ENCODE measurements at places on chromosomes 7 and 10.

- DNase-seq: no peak
These were observed 232.6 kb upstream of the FERD3L start for GRCh38 chr7:19377611-19378344.

- peak; percentile 63 for DNase-seq
These were observed 1.0 kb upstream of the LRRN3 start for GRCh38 chr7:111089822-111090426.

- no peak for DNase-seq
These were observed 1.0 kb downstream of the ACSL5 start for GRCh38 chr10:112374724-112375541.

- DNase-seq: no peak
These were observed 11.4 kb downstream of the CDHR3 start for GRCh38 chr7:105974471-105974870.

- no peak for DNase-seq
These were observed 481.6 kb downstream of the TNS3 start for GRCh38 chr7:47100148-47100816.

- no peak for DNase-seq
These were observed 22.6 kb upstream of the TRIM8 start for GRCh38 chr10:102621443-102622325.

DNA sequence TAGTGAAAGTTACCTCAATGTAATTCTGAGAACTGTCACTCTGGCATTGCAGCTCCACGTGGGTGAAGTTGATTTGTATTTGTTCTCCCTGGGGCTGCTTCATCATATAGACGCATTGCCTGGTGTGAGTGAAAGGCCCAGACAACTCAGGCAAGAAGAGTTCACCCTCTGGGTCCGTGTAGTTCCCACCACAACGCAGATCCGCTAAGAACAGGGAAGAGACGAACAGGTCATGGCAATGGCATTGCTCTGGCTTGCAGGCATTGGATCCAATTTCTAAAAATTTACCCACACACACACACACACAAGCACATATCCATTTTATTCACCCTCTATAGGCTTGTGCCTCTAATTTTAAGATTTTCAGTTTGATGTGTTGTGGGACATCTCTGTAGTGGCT, 45.4 kb downstream of the CUBN start:
- DNase-seq: no peak

DNA sequence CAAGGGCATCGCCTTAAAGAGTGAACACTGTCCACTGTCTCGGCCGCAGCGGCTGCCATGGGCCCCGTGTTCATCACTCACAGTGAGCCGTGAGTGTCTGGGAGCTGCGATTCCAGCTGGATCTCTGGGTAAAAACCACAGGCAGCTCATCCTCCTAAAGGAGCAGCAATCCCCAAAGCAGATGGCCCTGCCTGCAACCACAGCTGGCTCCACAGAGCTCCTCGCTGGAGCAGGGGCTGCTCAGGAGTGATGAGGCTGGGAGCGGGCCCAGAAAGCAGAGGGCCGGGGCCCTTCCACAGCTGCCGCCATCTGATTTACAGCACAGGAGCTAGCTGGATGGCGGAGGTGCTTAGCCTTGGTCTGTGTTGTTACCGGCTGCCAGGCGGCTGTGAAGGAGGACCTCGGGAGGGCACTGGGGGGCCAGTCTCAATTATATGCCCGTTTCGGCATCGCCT, 6.6 kb upstream of the TMEM184A start:
- DNase-seq: no peak

GRCh38 chr7:64945503-64946175, 42.6 kb downstream of the ZNF273 start:
- no peak for DNase-seq

- DNase-seq: no peak
These were observed 2.9 kb downstream of the MIOS start for GRCh38 chr7:7569615-7570014.

GRCh38 chr10:132443605-132443982, 46.6 kb downstream of the PWWP2B start:
- DNase-seq: no peak

All from SW480 (cell line).